ENCODE measurements at places on chromosomes 16 and 17.

DNA sequence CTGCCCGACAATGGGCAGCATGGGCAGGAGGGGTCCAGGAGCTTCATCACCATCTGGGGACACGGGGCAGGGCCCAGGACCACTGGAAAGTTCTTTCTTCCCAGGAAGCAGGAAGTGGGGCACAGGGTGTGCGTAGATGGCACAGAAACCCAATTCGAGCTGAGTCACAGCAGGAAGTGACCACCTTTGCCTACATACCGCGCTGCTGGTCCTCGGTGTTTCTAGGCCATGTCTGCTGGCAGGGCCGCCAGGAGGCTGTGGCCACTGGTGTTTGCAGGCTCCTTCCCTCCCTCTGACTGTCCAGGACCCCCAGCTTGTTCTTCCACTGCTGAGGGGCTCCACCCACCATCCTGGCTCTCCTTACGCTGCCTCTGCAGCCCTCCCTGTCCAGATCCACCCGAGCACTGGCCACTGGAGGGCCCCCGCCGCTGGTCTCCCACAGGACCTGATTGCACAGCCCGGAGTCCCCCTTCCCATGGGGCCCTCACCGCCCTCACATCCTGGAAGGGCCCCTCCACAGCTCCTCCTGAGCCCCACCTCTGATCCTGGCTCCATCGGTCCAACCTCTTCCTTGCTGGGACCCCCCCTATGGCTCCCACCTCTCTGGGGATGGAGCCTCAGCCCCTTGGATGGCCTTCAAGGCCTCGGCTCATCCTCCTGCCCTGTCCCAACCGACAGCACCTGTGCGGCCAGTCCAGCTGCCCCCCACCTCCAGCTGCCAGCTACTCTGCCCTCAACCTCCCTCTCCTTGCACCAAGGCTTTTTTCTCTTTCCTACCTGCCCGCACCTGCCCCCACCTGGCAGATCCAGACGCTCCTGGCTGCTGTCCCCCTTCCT is 14.5 kb upstream of the RASD1 start:
- no peak for DNase-seq

DNA sequence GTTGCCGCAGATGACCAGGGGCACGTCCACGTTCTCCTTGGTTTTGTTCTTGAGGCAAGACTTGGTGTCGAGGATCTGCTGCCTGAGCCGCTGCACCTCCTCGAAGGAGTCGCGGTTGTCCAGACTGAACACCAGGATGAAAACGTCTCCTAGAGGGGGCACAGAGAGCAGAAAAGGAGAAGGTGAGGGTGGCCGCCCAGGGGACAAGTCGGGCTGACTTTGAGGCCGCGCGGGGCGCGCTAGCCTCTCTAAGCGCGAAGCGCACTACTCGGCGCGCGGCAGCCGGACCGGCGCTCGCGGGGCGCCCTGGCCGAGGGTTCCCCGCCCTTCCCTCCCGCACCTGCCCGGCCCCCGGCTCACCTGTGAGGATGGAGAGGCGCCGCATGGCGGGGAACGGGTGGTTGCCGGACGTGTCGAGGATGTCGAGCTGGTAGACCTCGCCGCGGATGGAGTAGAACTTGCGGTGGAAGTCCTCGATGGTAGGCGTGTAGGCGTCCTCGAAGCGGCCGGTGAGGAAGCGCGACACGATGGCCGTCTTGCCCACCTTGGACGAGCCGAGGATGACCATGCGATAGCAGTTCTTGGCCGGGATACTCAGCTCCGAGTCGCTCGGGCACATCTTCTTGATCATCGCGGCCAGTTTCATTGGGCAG is 533 bp downstream of the RASD1 start:
- DNase-seq = peak; percentile 34

DNA sequence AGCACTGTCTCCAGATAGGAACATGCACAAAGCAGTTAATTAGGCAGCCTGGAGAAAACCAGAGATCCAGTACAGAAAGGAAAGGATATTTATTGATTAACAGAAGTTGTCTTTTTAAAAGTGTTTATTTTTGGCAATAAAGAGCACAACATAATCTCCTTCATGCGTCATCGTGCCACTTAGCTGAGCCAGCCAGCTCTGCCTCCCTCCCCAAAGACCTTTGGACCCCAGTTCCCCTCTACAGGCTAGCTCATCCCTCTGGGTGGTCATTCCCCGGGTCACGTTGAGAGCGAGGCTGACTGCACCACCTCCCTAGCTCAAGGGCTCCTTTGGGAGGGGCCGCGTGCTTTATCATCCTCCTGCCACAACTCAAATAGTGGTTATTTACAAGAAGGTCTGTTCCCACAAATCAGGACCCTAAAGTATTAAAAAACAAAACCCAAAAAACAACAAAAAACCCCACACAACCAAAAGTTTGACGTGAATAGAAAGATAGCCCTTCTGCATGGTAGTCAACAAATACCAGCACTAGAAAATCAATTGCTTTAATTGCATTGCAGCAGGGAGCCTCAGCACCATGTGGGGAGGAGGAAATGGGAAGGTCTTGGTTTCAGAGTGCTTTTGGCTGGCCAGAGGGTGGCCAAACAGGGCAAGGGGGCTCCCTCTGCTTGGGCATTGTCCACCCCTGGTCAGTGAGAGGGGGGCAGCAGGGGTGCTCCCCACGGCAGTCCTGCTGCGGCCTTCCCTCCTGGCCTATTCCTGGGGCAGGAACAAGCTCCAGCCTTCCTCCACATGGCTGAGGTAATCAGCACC is 9.6 kb downstream of the POLR2C start:
- no peak for DNase-seq

DNA sequence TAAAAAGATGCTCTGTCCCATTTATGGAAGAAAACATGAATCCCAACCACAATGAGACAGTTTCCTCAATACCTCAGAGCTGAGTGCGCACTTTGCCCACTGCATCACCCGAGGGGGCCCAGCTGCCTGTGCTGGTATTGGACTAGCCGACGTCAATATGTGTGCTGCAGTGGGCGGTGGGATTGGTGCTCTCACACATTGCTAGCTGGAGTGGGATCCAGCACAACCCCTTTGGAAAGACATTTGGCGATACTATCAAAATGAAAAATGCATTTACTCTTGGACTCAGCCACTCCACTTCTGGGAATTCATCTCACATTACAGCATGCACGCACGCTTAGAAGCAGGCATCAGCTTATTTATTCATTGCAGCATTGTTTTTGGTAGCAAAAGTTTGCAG is 289.2 kb upstream of the FOXF1 start:
- DNase-seq = no peak

GRCh38 chr17:40538019-40538935 is 27.0 kb downstream of the CCR7 start:
- no peak for DNase-seq

DNA sequence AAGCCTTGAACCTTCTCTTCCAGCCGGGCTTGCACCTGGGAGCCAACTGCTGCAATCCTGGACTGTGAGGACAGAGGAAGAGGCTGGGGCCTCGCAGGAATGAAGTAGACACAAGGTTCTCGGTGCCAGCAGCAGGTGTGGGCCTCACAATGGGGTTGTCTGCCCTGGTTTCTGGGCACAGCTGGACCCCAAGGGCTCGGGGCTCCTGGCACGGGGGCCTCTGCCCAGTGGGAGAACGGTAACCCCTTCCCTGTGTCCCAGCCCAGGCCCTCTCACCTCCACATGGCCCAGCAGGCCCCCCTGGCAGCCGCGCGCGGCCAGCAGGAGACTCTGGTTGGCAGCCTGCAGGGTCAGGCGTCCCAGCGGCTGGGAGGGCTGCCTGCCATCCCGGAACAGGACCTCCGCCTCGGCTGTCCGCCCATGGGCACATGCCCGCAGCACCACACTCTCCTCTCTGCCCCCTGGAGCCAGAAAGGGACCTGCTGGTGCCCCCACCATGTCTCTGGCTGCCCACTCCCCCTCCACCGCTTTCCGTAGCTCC is 46.9 kb downstream of the RMI2 start:
- DNase-seq = no peak

GRCh38 chr17:36942631-36943125 is 5.4 kb downstream of the LHX1 start:
- no peak for DNase-seq

GRCh38 chr16:50308237-50308965 is 42.0 kb downstream of the ADCY7 start:
- DNase-seq = no peak

- DNase-seq = no peak
Observed at GRCh38 chr16:18800775-18801144, 589 bp downstream of the ARL6IP1 start.

DNA sequence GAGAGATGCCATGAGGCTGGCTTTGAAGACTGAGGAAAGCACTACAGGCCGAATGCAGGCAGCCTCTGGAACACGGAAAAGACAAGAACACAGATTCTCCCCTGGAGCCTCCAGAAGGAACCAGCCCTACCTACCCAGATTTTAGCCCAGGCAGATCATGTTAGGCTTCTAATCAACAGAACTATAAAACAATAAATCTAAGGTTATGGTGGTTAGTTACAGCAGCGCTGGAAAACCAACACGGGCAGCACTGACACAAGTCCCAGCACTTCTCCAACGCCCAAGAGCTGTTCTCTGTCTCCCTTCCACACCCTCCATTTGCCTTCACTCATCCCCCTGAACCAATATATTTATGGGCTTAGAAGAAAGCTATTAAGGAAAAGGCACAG is 7.5 kb downstream of the ANKRD11 start:
- no peak for DNase-seq

GRCh38 chr17:56594320-56595107 is 1.0 kb downstream of the NOG start:
- peak; percentile 49 for DNase-seq

DNA sequence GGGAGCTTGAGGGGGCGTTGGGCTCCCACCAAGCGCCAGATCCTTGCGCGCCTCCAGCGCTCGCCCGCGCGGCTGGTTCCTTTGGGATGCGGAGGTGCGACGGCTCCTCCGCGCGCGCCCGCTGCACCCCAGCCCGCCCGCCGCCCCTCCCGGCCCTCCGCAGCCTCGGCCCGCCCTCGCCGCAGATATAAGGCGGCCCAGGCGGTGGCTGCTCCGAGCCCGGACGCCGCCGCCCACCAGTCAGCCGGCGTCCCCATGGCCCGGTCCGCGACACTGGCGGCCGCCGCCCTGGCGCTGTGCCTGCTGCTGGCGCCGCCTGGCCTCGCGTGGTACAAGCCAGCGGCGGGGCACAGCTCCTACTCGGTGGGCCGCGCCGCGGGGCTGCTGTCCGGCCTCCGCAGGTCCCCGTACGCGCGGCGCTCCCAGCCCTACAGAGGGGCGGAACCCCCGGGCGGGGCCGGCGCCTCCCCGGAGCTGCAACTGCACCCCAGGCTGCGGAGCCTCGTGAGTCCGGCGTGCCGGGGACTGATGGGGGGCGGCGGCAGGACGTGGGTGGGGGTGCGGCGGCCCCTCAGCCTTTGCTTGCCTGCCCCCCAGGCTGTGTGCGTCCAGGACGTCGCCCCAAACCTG is at the start of gene NPB:
TSS of gene NPB (plus strand) at position 216 of the 630 bp plus-strand sequence. CDS start at position 256, 40 bp downstream.
- DNase-seq = no peak

- no peak for DNase-seq
Observed at GRCh38 chr17:40194821-40195220, 17.6 kb downstream of the RAPGEFL1 start.

GRCh38 chr17:42548070-42548837 is 4.5 kb upstream of the HSD17B1 start:
- DNase-seq = peak; percentile 89

DNA sequence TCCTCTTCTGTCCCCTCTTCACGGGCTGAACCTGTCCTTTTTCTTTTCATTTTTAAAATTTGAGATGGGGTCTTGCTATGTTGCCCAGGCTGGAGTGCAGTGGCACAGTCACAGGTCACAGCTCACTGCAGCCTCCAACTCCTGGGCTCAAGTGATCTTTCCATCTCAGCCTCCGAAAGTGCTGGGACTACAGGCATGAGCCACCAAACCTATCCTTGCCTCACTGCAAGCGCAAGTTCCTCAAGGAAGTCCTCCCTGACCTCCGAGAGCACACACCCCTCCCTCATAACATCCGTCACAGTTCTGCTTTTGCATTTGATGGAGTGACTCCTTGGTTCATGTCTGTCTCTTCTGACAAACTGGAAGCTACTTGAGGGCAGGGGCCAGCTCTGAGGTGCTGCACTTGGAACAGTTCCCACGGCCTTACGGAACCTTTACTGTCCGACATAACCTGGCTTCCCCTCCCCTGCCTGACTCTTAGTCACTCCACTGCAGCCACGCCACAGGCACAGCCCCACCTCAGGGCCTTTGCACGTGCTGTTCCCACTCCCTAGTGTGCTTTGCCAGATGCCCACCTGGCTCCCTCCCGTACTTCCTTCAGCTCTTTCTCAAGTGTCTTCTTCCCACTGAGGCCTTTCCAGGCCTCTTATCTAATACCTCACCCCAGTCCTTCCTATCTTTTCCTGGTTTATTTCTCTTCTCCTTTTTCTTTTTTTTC is 4.4 kb downstream of the TBX6 start:
- DNase-seq = no peak

DNA sequence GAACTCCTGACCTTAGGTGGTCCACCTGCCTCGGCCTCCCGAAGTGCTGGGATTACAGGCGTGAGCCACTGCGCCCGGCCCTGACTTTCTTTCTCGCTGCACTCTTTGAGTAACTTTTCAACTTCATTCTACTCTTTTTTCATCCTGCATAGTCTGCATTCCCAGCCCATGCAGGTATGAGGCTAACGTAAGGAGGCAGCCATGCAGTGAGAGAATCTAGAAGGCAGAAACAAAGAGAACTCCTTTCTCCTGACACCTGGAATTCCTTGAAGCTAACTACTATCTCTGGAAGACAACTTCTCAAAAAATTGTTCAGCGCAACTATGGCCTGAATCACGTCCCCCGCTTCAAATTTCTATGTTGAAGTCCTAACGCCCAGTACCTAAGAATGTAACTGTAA is 152.0 kb downstream of the SLC39A11 start:
- no peak for DNase-seq

DNA sequence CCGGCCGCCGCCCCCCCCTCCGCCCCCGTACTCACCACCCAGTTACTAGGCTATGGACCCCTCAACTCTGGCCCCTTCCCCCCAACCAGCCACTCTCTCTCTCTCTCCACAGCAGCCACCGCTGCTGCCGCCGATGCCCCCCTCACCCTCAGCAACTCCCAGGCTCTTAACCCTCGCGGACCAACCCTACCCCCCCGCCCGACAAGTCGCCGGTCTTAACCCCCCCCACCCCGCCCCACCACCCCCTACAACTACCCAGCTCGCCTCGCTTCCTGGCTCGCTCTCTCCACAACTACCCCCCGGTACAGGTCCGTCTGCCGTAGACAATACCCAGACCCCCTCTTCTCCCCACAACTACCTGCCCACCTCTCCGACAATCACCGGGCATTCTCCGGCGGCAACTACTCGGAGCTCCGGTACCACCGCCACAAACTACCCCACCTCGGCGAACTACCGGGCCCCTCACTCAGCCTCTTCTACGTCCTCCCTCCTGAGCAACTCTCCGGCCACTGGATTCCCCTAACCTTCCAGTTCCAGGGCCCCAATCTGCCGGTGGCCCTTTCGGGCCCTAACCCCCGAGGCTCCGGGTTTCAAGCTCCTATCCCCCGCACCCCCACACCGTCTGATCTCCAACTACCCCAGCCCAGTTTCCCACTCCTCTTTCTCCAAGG is 702 bp downstream of the PHF23 start:
- DNase-seq = peak; percentile 42

GRCh38 chr17:51608251-51608933 is 348.0 kb downstream of the UTP18 start:
- DNase-seq = no peak

DNA sequence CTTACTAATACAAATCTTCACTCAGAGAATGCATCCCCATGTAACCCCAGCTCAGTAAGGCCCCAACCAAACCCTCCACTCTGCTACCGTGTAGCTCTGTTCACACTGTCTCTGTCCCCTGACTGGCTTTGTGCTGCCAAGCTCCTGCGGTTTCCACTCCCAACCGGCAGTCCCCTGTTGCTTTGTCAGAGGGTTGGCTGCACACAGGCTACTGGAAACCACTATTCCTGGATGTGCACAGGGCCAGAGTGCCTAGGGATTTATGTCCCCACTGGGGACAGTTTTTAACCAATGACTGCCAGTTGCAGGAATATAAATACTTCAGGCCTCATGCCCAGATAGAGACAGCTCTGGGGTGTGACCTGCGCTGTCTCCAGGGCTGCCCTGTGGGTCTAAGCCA is 157.1 kb upstream of the C16orf82 start:
- DNase-seq = no peak
